ENCODE measurements at places on chromosomes 4 and X.
A peak's percentile ranks its signal among the peaks of the same experiment; 100 is the strongest.

GRCh38 chr4:168398589-168398988 is 80.0 kb upstream of the DDX60 start:
- no peak for DNase-seq

DNA sequence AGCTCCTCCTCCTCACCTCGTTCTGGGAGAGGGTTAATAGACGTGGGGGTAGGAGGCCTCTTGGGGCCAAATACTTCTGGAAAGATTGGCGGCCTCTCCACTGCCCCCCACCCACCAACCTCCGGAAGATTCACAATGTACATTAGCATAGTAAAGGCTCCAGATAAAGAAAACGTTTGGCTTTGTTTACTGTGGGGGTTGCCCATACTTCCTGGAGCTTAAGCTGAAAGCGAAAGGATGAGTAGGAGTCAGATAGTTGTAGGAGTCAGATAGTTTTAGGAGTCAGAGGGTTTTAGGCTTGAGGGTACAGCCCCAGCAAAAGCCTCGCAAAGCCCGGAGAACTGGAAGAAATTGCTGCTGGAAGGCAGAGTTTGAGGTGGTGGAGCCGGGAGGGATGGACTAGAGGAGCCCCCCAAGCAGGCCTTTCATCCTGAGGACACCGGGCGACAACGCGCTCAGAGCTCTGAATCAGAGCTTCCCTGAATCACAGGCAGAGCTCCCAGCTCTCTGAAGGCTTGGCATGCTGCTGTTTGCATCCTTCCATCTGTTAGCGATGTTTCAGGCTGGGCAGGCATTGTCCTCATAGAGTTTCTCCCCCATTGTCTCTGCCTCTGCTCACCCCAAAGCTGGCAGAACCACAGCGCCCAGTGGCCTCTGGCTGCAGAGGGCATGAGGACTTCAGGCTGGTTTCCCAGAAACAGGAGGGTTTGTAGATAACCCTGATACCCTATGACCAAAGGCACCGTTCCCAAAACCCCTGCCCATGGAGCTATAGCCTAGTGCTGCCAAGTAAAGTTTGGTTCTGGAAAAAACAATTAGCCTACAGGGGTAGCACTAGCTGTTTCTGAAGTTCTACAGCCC is 280.7 kb downstream of the BCOR start:
- DNase-seq, result peak; percentile 8

GRCh38 chr4:153519687-153520086 is 53.5 kb downstream of the TMEM131L start:
- no peak for DNase-seq

GRCh38 chr4:41600243-41600912 is 62.4 kb downstream of the LIMCH1 start:
- DNase-seq, result no peak

- DNase-seq, result no peak
These were observed 8.2 kb downstream of the MCTS1 start for GRCh38 chrX:120612086-120612485.

DNA sequence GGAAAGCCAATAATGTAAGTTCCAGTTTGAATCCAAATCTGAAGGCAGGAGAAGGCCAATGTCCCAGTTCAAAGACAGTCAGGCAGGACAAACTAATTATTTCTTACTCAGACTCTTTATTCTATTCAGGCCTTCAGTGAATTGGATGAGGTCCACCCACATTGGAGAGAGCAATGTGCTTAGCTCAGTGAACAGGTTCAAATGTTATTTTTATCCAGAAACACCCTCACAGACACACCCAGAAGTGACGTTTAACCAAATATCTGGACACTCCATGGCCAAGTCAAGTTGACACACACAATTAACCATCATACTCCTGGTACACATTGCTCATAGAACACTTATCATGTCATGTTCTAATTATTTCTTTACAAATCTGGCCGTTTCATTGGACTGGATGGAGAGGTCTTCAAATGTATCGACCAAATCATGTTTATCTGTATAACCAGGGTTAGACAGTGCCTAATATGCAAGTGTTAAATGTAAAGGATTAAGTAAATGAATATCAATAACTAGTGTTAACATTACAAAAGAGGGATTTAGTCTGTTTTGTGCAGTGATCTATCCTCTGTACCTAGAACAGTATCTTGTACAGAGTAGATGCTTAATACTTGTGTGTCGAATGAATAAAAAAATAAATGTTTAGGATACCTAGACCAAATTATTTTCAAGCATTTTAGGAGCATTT is 27.1 kb upstream of the XK start:
- peak; percentile 22 for DNase-seq

DNA sequence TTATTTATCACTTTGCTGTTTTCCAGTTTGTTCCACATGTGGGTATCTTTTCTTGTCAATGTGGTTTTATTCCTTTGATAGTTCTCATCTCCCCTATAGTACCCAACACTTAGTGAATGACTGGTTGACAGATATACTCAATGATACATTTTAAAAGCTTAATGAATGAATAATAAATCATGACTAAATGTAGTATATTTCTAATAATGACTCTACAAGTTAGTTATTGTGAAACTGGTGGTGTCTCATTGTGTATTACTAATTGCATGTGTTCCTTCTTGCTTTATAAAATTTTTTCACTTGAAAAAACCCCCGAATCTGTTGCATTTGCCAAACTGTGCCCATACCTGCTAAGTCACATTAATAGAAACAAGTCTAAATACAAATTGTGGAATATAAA is 95.4 kb downstream of the MBNL3 start:
- DNase-seq, result no peak

DNA sequence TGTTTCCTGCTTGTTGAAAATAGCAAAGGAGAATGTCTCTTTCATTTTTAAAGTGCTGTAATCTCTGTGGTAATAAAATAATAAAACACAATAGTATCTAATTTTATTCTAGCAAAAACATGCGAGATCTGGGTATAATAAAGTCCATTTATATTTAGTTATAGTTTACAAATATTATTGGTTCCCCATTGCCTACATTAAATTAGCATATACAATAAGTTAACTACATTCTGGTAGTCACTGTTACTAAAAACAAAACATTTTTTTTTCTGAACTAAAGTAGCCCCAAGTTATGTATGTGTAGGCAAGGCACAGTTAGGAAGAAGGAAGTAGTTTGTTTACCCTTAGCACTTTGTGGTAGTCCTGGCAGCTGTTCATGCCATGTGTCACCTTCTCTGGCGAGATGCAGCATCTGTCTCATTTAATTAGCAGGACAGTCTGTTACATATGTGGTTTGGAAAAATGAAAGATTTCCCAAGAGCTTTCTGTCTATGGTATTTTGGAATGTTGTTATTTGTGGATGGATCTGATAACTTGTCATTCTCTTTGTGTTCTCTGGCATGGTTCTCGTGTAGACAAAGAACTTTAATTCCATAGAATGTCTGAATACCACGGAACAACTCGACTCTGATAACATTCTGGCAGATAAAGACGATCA is 231.3 kb upstream of the PITX2 start:
- peak; percentile 51 for DNase-seq

GRCh38 chr4:95580226-95580625 is 31.5 kb upstream of the UNC5C start:
- no peak for DNase-seq

- DNase-seq, result no peak
These were observed 89.6 kb upstream of the KIT start for GRCh38 chr4:54568184-54568583.

Measured in NCI-H446 treated with DMSO at 0.1 percent for 48 hours (cell line).